ENCODE measurements at places on chromosomes 3 and 15.
A peak's percentile ranks its signal among the peaks of the same experiment; 100 is the strongest.

GRCh38 chr3:15815696-15816095 is 17.9 kb upstream of the ANKRD28 start:
- peak; percentile 89 for DNase-seq

GRCh38 chr15:32135335-32135734 is 105.0 kb downstream of the CHRNA7 start:
- DNase-seq = no peak

GRCh38 chr3:25400587-25400986 is 27.5 kb upstream of the RARB start:
- DNase-seq = no peak

DNA sequence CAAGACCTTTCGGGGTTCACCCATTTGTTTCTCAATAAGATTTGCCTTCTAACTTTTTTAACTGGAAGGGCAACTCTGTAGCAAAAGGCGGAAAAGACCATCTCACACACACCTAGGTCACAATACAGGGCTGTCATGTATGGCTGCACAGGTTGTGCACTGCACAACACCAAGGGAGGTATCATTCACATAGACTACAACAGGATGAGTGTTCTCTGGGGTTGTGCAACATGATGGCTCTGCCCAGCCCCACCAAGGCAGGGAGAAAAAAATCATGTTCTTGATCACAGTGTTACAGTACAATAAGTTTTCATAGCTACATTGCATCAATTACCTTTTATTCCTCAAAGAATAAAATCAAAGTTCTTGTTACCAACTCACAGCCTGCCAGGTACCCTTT is 52.8 kb downstream of the ANXA2 start:
- no peak for DNase-seq

- peak; percentile 34 for DNase-seq
These were observed 49.3 kb upstream of the XCR1 start for GRCh38 chr3:46076606-46077005.

DNA sequence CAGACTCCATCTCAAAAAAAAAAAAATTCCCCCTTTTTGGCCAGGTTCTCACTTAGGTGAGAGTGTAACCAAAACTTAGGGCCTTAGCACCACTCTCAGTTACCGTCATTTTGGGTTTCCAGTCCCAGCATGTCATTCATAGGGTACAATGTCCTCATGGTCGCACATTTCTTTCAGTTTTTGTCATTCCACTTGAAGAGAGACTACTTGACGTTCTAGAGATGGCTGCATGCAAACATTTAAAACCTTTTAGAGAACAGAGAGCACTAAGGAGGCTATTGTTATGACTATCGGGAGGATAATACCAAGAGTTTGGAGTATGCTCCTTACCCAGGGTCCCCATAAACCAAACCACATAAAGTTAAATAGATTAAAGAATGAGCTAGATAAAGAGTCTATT is 37.9 kb upstream of the THUMPD3 start:
- no peak for DNase-seq

- DNase-seq = no peak
These were observed 70.6 kb upstream of the STT3B start for GRCh38 chr3:31462050-31462569.

DNA sequence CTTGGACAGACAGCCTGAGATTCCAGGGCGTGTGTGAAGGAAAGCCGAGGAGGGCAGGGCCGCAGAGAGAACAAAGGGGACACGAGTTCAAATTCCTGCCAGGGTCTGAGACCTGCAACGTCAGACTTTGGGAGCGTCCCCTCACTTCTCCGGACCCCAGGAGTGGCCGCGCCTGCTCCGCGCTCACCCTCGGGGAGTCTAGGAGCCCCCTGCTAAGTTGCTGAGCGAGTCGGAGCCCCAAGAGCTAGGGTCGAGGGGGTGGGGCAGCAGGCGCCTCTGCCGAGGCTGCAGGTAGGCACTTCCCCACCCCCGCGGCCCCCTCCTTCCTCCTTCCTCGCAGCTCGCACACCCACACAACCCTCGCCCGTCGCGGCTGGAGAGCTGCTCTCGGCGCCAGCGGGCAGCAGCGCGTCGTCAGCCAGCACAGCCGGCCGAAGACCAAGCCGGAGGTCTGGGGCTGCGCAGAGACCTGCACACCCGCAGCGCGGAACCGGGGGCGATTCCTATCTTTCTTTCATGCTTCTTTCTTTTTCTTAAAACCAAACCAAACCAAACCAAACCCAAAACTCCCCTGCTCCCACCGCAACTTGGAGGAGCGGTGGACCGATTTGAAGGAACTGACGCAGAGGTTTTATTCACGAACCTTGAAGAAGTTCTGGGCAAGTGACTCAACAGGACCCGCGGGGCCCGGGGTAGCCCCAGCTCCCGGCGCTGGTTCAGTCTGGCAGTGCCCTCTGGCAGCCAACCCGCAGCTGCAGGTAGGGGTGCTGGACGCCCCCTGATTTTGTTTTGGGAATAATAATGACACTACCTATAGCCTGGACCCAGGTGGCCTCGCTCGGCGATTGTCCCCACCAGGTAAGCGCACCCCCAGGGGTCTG is at the start of gene ANKRD34C:
Gene ANKRD34C (plus strand): TSS at position 352 of the 881 bp plus-strand sequence. CDS start 10,563 bp downstream, outside the sequence.
- no peak for DNase-seq

DNA sequence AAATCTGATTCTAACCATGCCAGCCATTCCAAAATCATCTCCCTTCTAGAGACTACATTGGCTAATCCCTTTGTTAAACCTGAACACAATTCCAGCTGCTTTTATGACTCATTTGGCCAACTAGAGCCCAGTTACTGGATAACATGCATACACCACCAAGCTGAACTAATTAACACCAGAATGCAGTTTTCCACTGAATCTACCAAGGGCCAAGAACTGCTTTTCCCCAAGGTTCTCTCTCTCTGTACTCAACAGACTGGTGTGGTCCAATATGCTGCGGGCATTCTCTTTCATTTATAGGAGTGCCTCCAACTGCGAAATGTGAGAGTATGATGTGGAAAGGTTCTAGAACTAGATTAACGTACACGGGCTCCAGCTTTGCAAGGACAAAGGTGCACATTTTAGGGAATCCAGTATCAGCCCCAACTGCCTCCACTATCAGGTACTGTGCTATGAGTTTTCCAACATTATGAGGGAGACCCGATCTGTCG is 1.5 kb downstream of the CHSY1 start:
- DNase-seq = peak; percentile 92

GRCh38 chr15:66670762-66671580 is 31.1 kb upstream of the SMAD6 start:
- DNase-seq = no peak

DNA sequence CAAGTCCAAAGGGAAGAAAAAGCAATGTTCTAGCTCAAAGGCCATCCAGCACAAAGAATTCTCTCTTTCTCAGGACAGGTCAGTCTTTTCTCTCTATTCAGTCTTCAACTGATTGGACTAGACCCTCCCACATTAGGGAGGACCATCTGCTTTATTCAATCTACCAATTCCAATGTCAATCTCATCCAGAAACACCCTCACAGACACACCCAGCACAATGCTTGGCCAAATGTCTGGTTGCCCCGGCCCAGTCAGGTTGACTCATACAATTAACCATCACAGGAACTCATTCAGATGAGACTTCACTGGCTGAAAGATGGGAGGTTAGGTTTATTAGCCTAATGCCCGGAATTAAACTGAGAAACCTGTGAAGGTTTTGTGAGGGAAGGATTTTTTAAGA is 32.4 kb downstream of the ACAN start:
- DNase-seq = peak; percentile 53

DNA sequence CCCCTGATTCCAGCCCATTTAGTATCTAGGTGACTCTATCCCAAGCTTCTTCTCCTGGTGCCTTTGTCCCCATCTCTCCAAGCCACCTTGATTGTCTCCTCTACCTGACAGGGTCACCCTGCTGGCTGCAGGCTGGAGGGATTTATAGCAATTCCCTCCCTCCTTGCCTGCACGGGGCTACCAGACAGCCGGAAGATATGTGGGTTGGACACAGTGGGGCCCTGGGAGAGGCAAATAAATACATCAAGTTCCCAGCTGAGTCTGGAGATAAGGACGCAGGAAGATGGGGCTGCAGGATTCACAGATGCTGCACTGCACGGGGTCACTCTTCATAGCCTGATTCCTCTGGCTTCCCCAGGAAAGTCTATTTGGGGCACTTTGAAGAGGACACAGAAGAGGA is 9.3 kb upstream of the ISLR2 start:
- no peak for DNase-seq

DNA sequence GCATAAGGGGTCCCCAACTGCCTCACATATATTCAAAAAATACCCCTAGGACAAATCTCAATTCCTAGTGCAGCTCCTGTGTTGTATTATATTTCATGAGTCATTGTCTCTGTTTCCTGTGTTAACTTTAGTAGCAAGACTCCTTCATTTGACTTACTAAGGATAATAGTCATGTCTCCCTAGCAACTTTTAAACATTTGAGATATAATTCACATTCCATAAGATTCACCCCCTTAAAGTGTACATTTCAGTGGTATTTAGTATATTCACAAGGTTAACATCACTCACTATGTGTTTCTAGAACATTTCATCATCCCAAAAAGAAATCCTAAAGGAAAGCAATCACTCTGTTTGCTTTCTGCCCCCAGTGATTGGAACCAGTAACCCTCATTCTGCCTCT is 121.3 kb upstream of the WNT7A start:
- DNase-seq = no peak

DNA sequence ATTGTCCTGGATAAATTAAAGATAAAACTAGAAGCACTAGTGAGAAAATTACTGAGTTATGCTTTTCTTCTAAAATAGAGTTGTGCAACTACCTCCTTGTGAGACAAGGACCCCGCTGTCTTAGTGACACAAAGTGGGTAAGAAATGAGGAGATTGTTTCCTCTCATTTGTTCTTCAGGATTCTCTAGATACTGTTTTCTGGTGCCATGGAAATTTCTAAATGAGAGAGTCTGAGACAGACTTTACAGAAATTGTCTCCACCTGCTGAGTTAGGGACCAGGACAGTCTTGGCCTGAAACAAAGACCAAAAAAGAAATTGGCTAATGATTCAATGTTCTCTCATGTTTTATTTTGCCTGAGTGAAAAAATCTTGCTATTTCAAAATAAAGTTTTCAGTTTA is 427.5 kb downstream of the TUSC7 start:
- DNase-seq = no peak

GRCh38 chr3:116188231-116188785 is 257.0 kb downstream of the LSAMP start:
- peak; percentile 53 for DNase-seq

All from fibroblast of mammary gland (primary cell).